NCI-H1105 treated with DMSO at 0.1 percent for 48 hours (cell line): ENCODE measurements at places on chromosomes 6 and 20.

DNA sequence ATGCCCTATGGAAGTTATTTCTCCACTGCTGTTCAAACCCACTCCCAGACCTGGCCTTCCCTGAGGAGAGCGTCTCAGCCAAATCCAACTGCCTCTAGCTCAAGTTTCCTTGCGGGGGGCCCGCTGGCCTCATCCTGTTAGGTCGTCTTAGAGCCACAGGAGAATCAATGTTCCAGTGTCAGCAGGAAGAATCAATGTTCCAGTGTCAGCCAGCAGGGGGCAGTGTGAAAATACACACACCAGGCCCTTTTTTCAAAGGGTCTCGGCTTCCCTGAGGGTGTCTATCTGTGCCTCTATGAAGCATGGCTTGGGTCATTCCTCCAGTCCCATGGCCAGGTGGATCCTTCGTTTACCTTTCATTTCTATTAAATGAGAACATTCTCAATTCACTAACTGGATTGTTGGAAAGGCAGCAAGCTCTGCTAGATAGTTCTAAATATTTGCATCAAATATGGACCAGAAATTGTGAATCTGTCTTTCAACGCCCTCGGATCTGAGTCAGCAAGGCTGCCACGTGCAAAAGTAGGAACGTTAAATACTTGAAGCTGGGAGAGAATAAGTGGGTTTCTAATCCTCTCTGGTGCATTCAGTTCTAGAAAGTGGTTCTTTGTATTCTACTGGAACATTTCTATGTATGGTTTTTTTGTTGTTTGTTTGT is 19.2 kb downstream of the PRND start:
- DNase-seq: peak; percentile 18

DNA sequence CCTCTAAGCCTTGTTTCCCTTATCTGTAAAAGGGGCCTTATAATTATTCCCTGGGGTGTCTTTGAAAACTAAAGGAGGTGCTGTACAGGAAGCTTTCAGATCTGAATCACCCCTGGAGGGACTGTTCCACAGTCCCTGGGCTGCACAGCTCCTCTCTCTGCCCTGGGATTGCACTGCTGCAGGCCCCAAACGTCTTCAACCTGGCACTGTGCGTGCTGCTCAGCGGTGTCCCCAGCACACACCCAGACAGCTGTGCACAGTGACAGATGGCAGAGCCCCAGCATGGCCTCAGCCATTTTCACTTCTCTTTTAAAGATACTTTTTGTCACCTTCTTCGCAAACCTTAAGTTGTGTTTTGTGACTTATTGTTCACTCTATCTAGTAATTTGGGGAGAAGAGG is 50.7 kb upstream of the INSM1 start:
- DNase-seq: no peak

DNA sequence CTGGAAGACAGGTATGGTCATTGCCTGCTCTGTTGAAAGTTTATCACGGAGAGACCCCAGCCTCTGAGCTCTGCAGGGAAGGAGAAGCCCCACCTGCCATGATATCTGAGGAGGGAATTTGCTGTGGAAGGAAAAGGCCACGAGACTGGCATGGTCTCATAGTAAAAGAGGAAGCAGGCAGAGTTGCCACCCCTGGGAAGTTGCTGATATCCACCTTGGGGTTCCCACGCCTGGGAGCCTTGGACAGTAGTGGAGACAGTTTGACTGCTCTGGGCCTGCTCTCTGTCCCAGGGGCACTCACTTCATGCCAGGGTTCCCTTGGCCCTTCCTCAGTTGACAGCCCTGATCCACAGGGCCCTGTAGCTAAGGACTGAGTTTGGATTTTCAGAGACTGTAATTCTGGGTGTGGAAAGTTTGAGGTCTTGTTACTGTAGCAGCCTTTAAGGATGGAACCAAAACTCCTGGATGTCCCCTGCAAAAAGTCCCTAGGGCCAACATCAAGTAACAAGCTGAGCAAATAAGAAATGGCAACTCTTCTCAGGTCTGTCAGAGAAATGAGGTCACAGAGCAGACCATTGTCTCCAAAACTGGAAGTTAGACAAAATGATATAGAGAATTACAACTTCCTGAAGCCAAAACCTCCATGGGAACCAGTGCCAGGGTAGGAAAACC is 6.9 kb upstream of the SIRPB1 start:
- no peak for DNase-seq

DNA sequence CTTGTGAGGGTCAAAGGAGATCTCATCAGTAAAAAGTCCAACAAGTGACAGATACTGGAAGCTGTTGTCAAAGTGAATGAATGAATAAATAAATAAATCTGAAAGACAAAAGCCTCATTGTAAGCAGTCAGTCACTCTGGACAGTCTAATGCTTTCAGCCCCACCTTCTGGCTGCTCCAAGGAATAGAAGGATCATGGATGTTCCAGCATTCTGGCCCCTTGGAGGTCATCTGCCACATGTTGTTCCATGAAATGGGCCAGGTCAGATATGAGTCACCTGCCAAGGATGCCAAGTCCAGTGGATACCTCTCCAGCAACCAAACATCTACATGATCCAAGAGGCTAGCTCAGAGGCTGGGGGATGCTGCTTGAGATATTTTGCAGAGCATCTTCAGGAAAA is 185.6 kb downstream of the BMP7 start:
- DNase-seq: no peak

DNA sequence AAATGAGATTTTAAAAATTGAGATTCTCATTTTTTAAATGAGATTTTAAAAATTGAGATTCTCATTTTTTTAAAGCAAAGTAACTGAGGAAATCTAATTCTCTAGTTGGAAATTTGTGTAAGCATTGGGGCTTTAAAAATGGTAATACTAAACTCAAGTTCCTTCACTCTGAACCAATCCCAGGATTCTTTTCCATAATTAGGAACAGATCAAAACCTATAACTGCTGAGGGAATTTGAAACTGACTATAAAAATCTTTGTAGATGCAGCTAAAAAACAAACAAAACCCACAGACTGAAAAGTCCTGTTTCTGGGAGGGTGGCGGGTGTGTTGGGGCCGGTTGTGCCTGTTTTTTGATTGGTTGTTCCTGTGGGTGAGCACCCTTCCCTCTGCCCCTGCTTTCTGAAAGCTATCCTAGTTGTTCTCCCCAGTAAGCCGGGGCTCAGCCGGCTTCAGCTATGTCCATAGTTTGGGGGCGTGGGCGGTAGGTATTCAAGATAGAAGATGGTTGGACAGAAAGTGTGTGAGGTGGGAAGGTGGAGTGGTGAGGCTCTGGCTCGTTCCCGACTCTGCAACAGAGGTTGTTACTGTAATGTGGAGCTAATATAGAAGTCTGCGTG is 49.3 kb downstream of the GFRA4 start:
- no peak for DNase-seq

DNA sequence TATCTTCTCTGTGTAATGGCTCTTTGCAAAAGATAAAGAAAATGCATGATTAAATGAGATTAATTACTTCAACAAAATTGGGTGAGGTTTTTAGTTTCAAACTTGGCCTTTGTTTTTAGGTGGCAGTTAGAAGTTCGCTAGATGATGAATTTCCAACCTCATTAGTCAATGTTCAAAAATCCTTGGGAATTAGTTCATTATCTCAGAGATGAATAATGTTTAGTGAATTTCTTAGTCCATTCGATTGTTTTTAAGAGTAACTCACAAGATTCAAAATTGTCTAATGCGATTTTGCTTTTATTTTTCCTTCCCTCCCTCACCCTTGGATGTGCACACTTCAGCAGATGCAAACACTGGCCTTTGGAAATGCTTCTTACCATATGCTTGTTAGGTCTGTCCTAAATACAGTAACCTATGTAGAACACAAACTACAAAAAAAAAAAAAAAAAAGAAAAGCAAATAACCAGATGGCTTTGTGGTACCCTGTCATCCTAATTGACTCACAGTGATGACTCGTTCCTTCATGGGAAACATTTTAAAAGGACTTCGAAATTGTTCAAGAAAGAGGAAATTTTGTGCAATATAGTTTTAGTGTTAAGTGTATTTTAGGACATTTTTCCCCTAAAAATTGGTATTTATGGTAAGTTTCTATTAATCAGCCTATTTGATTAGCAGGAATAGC is 66.7 kb downstream of the FAM229B start:
- no peak for DNase-seq

DNA sequence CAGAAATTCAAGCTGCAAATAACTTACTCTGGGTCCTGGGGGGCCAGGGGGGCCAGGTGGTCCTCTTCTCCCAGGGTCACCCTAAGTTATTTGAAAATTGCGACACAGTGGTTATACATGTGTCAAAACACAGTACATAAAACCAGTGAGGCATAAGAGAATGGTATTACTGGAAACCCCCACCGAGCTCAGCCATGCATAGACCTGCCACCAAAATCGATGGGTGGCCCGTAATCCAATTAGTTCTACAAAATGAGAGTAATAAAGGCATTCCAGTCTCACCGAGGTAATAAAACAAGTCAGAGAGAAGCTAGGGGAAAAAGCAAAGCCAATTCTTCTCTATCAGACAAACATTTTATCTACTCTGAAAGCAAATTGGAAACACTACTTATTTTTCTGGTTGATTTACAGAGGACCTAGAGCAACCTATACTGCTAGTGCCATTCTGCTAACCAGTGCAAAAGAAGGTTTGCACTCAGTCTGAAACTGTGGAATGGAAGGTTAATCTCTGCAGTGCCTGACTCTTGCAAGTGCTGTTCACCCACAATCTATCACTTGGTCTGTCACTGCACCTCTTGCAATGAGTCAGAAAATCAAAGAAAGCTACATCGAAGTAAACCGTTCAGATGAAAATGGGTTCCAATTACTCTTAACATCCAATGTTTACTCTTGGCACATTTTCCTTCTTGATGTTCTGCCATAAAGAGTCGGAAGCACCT is 32.4 kb downstream of the COL9A1 start:
- DNase-seq: no peak

- DNase-seq: no peak
These were observed 48.4 kb downstream of the MAP3K7 start for GRCh38 chr6:90538278-90539046.

DNA sequence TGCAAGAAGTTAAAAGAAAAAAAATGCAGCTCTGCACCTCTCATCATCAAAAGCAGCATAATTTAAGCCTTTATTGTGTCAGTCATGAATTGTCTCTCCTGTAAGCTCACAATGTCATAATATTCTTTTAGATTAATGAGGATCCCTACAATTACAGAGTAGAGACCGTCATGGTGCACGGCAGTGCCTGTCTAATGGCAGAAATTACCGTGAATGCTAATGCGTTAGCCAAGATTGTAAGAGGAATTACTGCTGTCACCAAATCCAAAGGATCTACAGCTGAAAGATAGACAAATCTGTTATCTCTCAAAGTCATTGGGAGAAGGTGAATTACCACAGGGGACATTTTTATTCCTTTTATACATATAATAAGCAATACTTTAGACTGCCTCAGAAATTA is 631.6 kb upstream of the NRSN1 start:
- DNase-seq: no peak

DNA sequence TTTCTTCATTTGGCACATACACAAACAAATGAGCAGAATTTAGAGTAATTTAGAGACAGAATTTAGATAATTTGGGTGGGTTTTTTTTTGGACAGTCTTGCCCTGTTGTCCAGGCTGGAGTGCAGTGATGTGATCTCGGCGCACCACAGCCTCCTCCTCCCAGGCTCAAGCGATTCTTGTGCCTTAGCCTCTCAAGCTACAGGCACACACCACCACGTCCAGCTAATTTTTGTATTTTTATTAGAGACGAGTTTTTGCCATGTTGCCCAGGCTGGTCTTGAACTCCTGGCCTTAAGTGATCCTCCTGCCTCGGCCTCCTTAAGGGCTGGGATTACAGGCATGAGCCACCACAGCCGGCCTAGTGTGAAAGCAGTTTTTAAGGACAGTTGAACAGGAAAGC is 127.8 kb downstream of the MTHFD1L start:
- no peak for DNase-seq

GRCh38 chr6:140636271-140636907 is 1261.9 kb upstream of the CITED2 start:
- DNase-seq: no peak

- no peak for DNase-seq
These were observed 417.5 kb upstream of the OPRM1 start for GRCh38 chr6:153621491-153621890.

DNA sequence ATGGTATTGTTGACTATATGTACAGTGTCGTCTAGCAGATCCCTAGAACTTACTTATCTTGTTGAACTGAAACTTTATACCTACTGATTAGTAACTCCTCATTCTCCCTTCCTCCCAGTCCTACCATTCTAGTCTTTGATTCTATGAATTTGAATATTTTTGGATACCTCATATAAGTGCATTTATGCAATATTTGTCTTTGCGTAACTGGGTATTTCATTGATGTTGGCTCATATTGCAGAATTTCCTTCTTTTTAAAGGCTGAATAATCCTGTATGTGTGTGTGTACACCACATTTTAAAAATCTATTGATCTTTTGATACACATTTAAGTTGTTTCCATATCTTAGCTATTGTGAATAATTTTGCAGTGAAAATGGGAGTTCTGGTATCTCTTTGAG is 119.9 kb downstream of the SOX4 start:
- DNase-seq: no peak
